ENCODE measurements at places on chromosomes 6 and 20.

- DNase-seq, result no peak
These were observed 61.9 kb downstream of the KCNQ5 start for GRCh38 chr6:72683797-72684196.

- DNase-seq, result no peak
These were observed 575 bp downstream of the WTAP start for GRCh38 chr6:159727717-159728445.

GRCh38 chr6:118283766-118284165, 264.3 kb upstream of the PLN start:
- DNase-seq, result no peak

DNA sequence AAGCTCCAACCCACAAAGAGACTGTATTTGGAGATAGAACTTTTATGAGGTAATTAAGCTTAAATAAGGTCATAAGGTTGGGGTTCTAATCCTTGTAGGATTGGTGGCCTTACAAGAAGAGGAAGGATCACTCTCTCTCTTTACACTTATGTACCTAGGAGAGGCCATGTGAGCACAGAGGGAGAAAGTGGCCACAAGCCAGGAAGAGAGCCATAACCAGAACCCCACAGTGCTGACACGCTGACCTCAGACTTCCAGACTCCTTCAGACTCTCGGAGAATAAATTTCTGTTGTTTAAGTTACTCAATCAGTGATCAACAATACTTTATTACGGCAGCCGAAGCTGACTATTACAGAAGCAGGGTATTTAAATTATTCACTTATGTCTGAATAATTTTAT, 430.5 kb upstream of the EPHA7 start:
- no peak for DNase-seq

DNA sequence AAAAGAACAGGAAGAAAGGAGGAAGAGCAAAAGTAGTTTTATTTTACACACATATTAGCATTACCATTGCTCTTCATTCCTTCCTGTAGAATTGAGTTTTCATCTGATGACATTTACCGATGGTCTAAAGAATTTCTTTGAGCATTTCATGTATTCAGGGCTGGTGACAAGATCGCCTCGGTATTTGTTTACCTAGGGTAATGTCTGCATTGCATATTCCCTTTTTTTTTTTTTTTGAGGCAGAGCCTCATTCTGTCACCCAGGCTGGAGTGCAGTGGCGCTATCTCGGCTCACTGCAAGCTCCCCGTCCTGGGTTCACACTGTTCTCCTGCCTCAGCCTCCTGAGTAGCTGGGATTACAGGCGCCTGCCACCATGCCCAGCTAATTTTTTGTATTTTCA, 19.3 kb downstream of the RAB22A start:
- DNase-seq, result no peak

GRCh38 chr20:63542031-63542559, 4.9 kb upstream of the PTK6 start:
- no peak for DNase-seq

DNA sequence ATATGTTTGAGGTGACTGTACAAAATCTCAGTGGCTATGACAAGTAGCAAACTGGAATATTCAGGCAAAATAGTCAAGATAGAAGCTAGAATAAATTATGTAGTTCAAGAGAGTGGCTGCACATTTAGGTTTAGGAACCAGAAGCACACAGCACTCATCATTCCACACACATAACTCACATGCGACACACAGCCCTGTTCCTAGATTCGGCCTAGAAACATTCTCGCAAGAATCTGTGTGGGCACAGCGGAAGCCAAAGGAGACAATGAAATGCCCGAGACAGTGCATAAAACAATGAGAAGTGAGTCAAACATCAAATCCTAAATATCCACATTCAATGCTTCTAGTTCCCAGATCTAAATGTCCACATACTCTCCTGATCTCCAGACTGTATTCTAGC, 9.5 kb upstream of the SUPT3H start:
- DNase-seq, result no peak

- no peak for DNase-seq
These were observed 4.7 kb downstream of the GTSF1L start for GRCh38 chr20:43722153-43722505.

GRCh38 chr6:21476112-21476511, 117.4 kb upstream of the SOX4 start:
- DNase-seq, result no peak

DNA sequence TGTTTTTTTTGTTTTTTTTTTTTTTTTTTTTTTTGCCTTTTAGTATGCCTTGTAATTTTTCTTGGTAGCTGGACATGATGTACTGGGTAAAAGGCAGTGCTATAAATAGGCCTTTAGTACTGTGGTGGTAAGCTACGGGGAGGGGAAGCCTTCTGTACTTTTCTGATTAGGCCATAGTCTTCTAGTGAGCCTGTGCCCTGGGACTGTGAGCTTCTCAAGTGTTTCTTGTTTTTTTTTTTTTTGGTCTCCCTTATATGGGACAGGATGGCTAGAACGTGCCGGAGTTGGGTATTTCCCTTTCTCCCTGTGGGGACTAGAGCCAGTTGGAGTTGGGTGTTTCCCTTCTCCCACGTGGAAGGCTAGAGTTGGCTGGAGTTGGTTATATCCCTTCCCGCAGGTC, 59.4 kb upstream of the PRELID3B start:
- no peak for DNase-seq

GRCh38 chr6:75203721-75204120, 2.1 kb downstream of the COL12A1 start:
- no peak for DNase-seq

DNA sequence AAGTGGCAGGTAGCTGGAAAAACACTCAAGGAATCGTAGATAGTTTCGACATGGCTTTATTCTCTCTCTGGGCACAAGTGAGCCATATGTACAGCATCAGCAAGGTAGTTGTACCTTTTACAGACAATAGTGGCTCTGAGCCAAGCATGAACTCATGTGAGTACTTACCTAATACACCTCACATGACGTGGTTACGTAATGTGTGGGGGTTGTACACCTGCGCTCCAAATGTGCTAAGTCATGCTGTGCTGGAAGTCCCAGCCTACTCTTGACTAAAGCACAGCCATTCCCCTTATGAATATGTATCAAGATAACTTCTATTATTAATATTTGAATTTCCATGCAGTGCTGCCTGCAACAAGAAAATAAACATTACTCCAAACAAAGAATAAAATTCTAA, 78.8 kb upstream of the HMGN3 start:
- no peak for DNase-seq
